Activated CD4-positive, alpha-beta T cell treated with anti-CD3 and anti-CD28 coated beads, Interleukin-2, amount 50 U/mL, for 4 hours (primary cell): ENCODE measurements at places on chromosomes 7 and 10.

- DNase-seq = no peak
Measured at GRCh38 chr7:92231-92674, 100.1 kb upstream of the FAM20C start.

DNA sequence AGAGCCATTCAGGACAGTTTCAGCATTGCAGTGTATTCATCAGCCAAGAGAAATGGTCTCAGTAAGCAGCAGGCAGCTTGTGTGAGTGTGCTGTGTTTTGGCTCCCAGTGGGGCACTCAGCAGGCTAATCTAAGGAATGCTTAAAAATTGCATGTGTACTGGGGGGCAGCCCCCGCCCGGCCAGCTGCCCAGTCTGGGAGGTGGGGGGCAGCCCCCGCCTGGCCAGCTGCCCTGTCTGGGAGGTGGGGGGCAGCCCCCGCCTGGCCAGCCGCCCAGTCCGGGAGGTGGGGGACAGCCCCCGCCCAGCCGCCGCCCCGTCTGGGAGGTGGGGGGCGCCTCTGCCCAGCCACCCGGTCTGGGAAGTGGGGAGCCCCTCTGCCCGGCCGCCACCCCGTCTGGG lies 116.2 kb downstream of the GRID1 start:
- no peak for DNase-seq

- DNase-seq = no peak
Measured at GRCh38 chr10:24513155-24513554, 210.5 kb downstream of the ARHGAP21 start.

DNA sequence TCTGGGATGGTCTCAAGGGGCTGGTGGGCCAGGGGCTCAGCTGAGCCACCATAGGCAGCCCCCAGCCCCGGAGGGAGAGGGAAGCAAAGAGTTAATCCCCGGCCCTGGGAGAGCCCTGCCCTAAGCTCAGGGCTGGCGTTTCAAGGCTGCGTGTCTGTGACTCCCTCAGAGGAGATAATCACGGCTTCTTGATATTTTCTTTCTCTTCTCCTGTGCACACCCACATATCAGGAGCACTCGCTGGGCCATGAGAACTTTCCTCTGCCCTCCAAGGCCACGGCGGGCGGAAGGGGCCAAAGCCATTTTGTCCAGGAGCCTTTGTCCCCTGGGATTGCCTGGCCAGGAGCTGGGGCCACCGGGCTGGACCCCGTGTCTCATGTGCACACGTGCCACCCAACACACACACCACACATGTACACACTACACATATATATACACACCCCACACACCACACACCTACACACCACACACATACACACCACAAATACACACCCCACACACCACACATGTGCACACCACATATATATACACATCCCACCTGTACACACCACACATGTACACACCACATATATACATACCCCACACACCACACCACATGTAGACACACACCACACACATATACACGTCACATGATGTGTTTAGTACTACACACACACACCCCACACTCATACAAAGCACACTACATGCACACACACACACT lies 16.9 kb downstream of the VENTX start:
- DNase-seq = no peak

DNA sequence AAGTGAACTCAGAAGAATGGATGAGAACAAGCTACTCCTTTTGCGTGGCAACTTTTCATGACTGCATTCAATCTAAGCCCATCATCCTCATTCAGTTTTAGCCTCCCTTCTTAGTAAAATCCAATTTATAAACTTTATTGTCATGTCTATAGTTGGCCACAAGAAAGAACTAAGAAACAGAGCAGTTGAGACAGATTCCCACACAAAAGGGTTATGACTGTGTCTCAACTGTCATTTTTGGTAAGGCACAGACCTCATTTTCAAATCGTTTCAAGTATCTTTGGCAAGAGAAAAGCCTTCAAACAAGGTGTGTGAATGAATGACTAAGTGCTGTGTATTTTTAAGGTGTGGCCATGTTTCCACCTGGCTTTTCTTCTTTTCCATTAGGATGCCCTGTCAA lies 84.2 kb upstream of the CREB5 start:
- no peak for DNase-seq
